ENCODE measurements at places on chromosomes 4 and X.

GRCh38 chrX:76279007-76279406, 106.1 kb downstream of the PBDC1 start:
- peak; percentile 47 for DNase-seq

DNA sequence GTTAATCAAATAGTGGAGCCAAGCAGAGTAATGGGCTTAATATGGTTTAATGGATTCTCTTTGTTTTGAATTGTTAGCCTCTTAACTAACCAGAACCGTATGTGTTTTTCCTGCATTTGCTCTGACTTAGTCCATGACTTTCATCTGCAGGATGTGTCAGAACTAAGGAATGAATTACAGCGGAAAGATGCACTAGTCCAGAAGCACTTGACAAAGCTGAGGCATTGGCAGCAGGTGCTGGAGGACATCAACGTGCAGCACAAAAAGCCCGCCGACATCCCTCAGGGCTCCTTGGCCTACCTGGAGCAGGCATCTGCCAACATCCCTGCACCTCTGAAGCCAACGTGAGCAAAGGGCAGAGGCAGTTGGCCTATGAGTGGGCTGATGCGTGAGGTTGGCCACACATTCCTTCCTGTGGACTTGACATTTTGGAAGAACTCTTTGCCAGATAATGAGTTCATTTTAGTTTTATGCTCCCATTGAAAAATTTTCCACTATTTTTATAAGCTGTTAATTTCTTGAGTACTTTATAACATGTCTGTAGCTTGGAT, 9.1 kb downstream of the MED28 start:
- no peak for DNase-seq

- DNase-seq: no peak
These were observed 277.1 kb upstream of the DIAPH2 start for GRCh38 chrX:96407501-96407900.

DNA sequence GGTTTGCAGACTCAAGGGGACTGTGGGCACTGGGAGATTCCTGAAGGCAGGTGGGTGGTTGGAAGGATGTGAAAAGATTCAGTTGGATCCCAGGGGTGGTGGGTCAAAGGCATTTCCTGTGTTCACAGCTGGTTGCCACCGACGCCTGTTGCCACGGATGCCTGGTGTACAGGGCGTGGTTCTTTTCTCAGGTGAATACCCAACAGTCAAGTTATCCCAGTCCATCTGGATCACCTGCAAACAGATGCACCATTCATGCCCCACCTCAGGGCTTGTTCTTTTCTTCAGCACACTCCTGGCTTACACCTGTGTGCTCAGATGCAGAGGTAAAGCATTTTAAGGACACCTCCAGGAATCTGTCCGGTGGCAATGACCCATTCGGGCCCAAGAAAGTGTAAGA, 55.8 kb upstream of the SHOX start:
- no peak for DNase-seq

GRCh38 chr4:159145992-159146330, 43.1 kb downstream of the RAPGEF2 start:
- no peak for DNase-seq

- no peak for DNase-seq
These were observed 34.0 kb upstream of the BRS3 start for GRCh38 chrX:136453771-136454170.

DNA sequence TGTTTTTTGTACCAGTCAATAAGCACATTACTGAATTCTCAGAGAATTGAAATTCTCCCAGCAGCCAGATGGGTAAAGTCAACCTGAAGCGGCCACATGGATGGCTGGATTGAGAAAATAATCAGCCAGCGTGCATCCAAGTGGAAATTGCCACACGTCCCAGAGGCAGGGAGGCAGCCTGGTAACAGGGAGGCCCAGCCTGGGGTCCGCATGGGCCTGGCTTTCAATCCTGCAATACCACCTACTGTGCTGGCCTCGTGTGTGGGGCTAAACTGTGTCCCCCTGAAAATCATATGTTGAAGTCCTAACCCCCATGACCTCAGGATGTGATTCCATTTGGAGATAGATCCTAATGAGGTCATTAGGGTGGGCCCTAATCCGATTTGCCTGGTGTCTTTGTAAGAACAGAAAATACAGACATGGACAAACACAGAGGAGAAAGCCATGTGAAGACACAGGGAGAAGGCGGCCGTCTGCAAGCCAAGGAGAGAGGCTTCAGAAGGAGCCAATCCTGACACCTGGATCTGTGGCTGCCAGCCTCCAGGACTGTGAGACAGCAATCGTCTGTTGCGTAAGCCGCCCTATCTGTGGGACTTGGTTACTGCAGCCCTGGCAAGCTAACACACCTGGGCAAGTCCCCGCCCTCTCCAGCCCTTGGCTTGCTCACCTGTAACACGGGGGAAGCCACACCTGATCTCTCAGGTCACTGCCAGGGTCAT, 90.3 kb downstream of the JAKMIP1 start:
- no peak for DNase-seq

GRCh38 chr4:138677212-138677611, 338.4 kb upstream of the NOCT start:
- DNase-seq: no peak

DNA sequence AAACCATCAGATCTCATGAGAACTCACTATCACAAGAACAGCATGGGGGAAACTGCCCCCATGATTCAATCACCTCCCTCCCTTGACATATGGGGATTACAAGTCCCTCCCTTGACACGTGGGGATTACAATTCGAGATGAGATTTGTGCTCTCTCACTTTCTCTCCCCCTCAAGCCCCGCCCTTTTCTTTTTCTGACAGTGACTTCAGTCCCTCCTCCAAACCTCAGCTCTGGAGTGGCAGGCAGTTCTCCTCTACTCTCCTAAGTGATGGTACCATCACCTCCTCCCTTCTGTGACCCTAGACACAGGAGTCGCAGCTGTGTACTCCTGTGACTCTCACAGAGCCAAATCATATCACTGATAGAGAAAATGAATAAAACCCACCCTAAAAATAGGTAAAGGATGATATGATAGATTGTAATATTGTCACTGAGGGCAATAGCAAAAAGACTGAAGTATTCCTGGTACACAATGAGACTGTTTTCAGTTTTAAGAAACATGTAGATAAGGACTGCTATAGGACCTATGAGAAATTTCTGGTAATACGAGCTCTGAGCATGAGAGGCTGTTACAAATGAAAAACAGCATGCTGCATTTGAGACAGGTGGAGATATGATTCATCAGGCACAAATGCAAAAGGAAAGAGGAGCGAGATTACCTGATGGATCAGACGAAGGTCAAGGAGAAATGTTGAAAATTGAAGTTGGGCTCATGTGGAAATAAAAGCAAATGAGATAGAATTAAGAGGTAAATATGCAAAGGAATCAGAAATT, 101.2 kb upstream of the CBLL2 start:
- DNase-seq: peak; percentile 1

- DNase-seq: no peak
These were observed 55.3 kb downstream of the UGT2A2 start for GRCh38 chr4:69584135-69584534.

DNA sequence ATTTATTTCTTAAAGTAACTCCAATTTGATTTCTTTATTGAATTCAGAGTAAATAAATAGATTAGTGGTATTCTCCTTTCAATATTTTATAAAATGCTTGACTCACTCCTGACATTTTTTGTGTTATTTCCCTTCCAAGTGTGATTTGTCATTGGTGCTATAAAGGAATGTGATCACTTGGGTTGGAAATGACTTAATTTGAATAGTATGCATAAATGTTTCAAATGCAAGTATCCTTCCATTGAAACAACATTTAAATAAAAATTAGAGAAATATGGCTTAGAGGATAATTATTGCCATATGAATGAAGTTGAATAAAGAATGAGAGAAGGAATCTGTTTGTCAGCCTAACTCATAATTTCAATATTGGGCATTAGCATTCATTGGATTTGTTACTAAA, 182.7 kb downstream of the PABPC4L start:
- DNase-seq: no peak

- DNase-seq: no peak
These were observed 2.9 kb downstream of the CFI start for GRCh38 chr4:109798866-109799265.

GRCh38 chrX:21176921-21177571, 197.2 kb upstream of the CNKSR2 start:
- DNase-seq: no peak

DNA sequence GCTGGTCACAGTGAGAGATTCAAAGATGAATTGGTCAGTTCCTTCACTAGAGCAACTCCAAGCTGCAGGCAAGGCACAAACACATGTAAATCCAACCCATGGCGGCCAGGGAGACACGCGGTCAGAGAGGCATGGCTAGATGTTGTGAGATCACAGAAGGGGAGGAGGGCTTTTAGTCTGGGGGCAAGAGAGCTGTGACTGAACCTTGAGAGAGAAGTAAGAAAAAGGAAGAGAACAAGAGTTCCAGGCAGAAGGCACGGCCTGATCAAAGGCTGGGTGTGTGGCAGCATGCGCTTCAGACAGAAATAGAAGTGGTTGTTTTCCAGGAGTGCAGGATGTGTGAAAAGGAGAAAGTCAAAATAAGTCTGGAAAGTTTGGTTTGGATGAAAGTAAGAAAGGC, 15.9 kb downstream of the CCDC149 start:
- DNase-seq: no peak

DNA sequence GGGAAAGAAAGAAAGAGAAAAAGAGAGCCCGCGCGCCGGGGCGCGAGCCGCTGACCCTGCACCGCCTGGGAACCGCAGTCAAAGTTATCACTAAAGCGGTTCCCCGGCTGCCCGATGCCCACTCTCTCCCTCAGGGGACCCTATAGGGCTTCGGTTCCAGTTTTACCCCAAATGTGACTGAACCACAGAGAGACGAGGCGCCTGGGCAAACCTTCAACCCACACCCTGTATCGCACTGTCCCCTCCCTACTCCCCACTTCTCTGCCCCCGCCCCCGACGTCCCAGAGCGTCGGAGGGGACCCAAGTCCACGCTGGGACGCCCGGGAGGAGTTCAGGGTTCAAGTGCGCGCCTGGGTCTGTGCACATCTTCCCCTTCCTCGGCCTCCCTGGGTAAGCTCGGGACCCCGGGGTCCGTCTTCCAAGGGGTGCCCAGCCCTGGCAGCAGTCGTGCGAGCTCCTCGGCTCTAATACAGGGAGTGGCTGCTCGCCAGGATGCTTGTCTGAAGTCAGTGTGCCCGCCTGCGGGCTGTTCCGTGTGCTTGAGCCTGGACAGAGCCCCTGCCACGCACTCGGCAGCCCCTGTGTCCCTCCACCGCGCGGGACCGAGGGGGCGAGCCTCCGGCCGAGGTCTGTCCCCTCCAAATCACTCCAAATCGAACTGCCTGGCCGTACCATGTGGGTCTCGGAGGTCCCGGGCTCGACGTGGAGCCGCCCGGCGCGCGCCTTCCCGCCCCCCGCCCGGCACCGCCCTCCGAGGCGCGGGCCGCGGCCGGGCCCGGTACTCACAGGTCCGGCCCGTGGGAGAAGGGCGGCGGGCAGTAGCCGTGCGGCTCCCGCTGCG, 960 bp downstream of the TRPC3 start:
- DNase-seq: peak; percentile 23

DNA sequence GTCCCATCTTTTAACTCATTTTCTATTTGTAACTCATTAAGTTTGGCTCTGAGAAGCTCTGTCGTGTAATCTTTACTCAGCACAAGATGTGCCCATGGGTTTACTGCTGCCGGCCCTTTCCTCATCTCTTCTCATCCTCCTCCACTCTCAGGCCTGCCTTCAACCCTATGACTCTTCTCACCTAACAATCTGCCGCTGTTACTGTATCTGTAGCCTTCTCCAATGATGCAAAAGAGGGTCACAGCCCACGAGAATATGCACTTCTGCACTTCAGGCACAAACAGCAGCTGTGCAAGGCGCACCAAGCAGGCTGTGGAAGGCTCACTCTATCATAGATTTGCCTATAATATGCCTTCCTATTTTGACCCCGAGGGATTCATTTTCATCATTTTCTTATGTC, 546.5 kb upstream of the GALNTL6 start:
- DNase-seq: no peak

GRCh38 chr4:85500110-85500867, 25.3 kb downstream of the ARHGAP24 start:
- DNase-seq: no peak

GRCh38 chr4:169153481-169154087, 117.2 kb downstream of the SH3RF1 start:
- no peak for DNase-seq

DNA sequence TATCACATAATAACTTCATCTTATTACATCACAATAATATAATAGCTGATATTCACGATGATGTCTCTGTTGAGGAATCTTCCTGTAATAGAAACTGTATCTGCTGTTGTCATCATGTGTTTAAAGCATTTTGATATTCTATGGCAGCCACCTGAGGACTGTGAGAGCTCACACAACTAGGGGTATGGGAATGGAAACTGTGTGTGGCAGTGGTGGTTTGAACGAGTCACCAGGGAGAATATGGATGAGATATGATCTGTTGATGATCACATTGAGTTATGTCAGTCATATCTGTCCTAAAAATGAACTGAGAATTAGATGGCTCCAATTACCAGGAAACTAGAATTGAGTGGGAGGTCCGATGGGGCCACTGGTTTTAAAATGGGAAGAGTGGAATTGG, 169.6 kb downstream of the MID1IP1 start:
- DNase-seq: peak; percentile 1

- no peak for DNase-seq
These were observed 3.2 kb upstream of the GRSF1 start for GRCh38 chr4:70842761-70843435.

GRCh38 chr4:110636171-110636679, 13.3 kb upstream of the PITX2 start:
- no peak for DNase-seq

GRCh38 chr4:27716693-27717430, 856.2 kb downstream of the STIM2 start:
- no peak for DNase-seq

DNA sequence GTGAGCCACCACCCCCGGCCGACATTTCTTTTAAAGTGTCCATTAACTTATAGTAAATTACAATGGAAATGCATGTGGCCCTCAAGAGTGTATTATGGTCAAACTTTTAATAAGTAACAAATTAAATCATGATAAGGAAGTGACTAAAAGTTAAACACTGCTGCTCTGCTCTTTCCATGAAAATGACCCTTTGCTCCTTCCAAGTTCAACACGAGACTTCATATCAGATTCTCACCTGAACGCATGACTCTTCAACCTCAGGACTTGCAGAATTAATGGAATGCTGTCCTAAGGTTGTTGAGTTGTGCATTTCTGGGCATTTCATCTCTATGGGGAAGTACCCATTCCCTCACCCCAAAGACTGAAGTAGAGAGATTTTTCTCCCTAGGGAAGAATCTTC, 27.1 kb downstream of the AWAT2 start:
- no peak for DNase-seq

DNA sequence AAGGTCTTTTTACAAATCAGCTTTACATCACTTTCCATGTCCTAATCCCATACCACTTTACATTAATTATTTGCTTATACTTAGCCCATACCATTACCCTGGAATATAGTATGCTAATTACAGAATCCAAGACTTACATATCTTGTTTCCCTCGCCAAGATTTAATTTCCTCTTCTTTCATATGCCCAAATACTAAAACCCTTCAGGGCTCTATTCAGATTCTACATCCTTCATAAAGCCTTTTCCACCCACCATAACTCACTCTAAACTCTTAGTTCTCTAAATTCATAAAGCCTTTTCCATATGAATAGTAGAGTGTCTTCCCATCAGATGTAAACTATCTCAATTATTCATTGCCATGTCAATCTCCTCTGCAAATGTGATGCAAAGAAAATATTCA, 390.7 kb downstream of the STPG2 start:
- DNase-seq: no peak

GRCh38 chr4:77022560-77023179, 53.1 kb downstream of the CCNI start:
- no peak for DNase-seq
